ENCODE measurements at places on chromosomes 16 and 17.
A peak's percentile ranks its signal among the peaks of the same experiment; 100 is the strongest.

- DNase-seq: peak; percentile 74
These were observed at the start of gene ATP2A3 for GRCh38 chr17:3964203-3965117. ATP2A3 (minus strand) TSS chr17:3964437; CDS start chr17:3964291, 146 bp downstream.

- no peak for DNase-seq
These were observed 40.8 kb downstream of the ZFPM1 start for GRCh38 chr16:88493879-88494278.

- DNase-seq: no peak
These were observed 9.8 kb upstream of the JUP start for GRCh38 chr17:41796121-41796895.

DNA sequence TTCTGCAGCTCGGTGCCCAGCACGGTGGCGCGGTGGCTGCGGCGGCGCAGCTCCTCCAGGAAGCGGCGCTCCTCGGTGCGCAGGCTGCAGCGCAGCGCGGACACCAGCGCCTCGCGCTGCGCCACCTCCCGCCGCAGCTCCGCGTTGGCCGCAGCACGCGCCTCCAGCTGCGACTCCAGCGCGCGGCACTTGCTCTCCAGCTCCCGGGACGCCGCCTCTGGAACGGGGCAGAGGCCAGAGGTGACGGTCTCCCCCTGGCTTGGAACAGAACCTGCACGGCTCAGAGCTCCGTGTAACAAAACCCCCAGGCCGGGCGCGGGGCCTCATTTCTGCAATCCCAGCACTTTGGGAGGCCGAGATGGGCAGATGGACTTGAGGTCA, 13.2 kb upstream of the CLUH start:
- DNase-seq: peak; percentile 56

DNA sequence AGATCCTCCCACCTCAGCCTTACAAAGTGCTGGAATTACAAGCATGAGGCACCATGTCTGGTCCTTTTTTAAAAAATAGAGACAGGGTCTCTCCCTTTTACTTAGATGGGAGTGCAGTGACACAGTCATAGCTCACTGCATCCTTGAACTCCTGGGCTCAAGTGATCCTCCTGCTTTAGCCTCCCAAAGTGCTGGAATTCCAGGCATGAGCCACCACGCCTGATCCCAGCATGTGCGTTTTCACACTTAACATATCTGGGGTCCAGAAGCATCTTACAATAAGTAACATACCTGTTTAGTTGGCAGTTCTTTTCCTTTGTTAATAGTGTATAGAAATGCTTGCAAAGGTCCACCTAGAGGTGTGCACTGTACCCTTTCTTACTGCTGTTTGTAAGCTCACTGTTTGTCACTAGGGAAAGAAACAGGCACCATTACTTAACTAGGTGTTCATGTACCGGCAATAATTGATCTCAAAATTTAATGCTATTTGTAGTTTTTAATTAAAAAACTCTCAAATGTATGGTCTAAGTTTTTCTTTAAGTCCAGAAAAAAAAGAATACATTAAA, 221.7 kb downstream of the RPTOR start:
- no peak for DNase-seq

DNA sequence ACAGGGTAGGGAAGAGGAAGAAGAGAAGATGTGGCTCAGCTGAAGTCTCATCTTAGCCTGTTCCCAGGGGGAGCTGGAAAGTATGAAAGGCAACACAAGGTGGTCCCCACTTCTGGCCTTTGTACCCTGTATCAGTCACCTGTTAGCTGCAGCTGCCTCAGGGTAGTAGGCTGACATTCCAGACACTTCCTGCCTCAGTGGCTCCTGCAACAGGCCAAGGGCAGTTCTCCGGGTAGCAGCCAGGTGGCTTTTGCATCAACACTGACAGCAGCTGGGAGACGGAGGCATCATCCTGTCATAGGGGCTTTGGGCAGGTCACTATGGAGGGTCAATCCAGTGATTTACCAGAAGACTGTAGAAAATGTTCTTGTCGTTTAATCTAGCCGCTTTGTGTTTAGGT, 124.0 kb downstream of the RGS9 start:
- DNase-seq: no peak

DNA sequence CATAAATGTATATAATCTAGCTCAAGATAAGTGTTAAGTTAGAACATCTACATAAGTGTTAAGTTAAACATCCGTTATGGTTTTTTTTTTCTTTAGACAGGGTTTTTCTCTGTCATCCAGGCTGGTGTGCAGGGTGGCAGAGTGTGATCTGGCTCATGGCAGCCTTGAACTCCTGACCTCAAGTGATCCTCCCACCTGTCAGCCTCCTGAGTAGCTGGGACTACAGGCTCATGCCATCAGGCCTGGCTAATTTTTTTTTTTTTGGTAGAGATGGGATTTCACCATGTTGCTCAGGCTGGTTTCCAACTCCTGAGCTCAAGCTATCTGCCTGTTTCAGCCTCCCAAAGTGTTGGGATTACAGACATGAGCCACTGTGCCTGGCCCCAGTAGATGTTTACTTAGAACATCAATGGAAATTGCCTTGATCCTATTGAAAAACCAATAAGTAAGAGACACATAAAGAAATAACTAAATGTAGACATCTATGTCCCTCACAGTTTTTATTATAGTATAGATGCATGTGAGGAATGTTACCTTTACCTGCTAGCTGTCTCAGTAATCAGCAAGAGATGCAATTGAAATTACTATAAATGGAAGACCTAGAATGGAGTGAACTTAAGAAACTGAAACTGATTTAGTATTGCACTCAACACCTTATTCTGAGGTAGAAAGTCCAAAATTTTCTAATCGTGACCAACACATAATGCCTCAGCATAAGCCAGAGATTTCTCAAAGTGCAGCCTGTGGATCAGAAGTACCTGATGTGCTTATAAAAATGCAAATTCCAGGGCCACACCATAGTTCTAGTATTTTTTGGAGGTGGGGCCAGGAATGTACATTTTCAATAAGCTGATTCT, 5.5 kb upstream of the FAM20A start:
- DNase-seq: no peak

DNA sequence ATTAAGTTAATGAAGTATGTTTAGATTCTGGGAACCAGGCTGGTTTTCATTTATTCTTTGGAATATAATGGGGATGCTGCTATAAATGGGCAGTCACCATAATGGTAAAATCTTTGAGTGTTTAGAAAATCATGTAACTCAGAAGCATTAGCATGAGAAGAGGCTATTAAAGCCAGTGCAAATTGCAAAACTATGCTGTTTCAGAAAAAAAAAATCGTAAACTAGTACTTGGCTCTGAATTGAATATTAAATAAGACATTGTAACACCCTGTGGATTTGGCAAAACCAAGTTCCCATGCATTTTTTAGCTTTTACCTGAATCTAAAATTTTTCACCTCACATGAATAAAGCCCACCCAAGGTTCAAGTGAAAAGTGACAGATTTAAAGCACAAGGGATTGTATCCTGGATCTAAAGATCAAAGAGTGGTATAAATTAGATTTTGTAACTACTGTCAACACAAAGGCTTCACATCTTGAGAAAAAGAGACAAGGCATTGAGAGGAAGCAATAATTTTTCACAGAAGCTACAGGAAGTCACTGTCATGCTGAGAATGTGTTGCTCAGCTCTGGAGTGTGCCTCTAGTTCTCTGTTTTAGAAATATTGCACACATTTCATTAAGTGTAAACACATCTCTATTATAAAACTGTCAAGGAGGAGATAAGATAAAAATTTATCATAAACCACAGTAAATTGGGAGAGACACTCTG, 142.2 kb downstream of the ABCA8 start:
- DNase-seq: no peak

DNA sequence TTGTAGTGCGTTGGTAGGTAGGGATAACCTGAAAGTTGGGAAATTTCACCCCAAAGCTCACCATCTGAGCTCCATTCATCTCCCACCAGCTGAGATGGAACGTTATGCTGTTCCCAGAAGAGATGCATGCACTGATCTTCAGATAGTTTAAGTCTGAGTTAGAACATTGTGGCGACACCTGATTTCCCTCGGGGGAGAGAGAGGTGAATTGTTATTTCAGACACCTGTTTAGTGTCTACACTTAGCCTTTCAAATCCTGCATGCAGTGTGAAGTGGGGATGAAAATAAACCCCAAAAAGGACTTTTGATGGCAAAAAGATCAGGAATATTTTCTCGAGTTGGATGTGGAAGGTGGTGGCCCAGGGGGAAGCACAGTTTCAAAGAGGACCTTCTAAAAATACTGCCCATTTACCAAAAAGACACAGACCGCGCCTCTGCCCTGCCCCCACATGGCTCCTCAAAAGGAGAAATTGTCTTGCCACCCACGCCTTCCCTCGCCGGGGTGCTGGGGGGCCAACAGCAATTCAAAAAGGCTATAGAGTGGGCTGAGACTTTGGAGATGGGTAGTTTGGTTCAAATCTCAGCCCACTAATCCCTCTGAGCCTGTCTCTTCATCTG, 11.4 kb downstream of the CIITA start:
- DNase-seq: no peak

DNA sequence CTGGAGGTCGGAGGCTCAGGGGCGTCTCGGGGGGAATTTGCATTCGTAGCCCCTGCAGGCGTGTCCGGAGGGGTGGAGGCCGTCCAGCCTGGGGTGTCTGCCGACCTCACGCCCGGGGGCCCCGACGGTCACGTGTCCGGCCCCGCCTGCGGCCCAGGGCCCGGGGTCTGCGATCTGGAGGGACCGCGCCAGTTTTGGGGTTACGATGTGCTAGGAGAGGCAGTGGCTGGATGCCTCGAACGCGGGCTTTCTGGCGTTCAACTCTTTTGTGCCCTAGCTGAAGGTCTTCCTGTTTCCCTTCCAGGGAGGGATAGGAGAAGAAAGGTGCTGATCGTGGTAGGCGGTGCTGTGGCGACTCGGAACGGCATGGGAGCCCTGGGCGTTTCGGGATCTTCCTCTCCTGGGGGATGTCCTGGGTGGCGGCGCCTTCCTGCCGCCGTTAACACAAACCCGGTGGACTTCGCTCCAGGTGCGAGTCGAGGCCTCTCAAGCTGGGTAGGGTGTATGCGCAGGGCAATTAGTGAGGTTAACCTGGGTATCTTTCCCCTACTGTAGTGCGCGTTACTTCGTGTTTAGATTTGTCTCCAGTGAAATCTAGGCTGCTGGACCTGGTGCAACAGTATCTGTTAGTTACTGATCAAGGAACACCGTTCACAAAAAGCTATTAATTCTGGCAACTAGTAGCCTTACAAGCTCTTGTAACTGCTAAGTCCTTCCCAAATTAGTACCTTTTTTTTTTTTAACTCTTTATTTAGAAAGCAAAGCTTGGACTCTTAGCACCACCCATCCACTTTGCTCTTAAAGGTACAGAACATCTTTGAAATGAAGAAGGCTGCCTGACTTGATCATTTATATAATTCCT, 1.3 kb downstream of the AKAP1 start:
- DNase-seq: peak; percentile 29

DNA sequence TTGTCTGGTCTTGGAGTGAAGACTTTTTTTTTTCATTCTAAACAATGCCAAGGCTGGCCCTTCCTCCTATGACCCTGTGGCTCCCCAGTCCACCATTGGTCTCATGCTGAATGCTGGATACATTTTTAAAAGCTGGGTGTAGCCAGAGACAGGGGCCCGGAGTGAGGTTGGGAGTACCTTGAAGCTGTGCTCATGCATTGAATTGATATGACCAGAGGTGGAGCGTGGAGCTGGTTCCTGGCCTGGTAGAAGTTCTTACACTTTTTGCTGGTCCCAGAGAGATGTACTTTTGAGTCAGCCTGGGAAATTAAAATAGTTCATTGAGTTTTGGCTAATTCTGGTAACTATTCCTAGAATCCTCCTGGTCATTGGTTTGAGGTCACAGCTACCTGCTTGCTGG, 83.6 kb downstream of the CMIP start:
- no peak for DNase-seq

DNA sequence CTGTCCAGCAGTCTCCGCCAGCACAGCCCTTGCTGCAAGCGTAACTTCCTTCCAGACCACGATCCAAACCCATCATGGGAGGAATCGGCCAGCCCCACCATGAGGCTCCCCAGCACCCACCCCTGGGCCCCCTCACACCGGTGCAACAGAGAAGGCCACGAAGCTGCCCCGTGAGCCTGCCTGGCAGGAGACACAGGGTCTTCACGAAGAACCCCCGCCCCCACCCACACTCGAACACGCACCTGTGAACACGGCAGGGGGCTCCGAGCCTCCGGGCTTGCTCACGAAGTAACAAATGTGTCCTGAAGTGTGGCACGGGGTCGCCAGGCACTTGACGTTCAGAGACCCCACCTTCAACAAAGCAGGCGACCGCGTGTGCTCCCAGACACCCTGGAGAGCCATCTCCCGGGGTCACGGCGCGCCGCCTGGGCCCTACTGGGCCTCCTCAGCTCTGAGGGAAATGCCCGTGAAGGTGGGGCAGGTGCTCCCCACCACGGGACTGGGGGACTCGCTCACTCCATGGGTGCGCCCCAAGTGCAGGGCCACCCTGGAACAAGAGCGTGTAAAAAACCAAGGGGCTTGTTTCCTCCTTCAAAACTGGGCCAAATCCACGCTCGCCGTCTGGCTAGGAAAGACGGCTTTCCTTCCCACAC, 7.6 kb downstream of the HAGH start:
- DNase-seq: no peak

DNA sequence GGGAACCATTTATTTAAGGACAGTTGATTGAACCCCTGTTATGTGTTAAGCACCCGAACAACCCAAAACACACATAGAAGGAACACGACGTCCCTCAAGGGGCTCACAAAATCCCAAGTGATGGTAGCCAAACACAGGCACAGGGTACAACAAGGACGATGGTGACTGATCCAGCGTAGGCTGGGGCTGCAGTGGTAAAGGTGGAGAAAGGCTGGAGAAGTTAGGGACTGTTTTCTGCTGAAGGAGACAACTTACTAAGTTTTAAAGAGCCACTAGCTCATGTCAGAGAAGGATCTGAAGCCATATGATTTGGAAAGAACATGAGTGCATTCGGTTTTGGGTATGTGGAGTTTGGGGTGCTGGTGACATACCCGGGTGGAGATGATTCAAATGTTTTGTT, 229.6 kb upstream of the TNRC6C start:
- no peak for DNase-seq

DNA sequence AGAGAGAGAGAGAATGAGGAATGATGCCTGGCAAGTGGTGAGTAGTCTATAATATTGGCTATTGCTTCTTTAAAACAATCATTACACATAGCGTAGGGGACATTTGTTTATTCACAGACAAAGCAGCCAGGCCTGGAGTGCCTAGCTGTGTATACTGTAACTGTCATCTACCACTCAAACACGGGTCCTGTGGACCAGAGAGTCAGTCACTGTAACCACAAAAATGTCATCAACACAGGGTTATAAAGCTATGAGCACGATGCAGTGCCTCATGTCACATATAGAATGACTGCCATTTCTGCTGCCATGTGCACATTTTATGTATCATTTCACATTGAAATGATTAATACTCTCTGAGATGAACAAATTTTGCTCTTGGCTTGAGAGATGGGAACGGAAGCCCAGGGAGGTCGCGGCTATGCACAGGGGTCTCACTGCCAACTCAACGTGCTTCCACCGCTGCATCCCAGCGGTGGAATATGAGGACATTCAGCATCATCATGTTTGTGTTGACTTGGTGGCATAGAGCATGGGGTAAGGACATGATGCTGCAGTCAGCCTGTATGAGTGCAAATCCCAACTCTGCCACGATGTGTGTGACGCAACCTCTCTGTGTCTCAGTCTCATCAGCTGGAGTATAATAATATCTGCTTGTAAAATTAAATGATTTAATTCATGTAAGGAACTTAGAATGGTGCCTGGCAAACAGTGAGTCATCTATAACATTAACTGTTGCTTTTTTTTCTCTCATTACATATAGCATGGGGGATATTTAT, 3.3 kb downstream of the MT1H start:
- DNase-seq: no peak

GRCh38 chr16:66862023-66862520, 17.9 kb downstream of the CA7 start:
- no peak for DNase-seq
